H9 (cell line): ENCODE measurements at places on chromosomes 16 and 17. TPM values are rescaled to one million over a fixed set of nuclear protein-coding genes. Genes with fewer than 3 reads are reported as not detected.

FUS gene
- 953 and 1,034 TPM in 2 replicates for total RNA-seq

ARHGDIG gene
- total RNA-seq, result 4.2 and 5.9 TPM in 2 replicates

KRTAP4-5 gene
- not detected in 2 replicates for total RNA-seq

DNA sequence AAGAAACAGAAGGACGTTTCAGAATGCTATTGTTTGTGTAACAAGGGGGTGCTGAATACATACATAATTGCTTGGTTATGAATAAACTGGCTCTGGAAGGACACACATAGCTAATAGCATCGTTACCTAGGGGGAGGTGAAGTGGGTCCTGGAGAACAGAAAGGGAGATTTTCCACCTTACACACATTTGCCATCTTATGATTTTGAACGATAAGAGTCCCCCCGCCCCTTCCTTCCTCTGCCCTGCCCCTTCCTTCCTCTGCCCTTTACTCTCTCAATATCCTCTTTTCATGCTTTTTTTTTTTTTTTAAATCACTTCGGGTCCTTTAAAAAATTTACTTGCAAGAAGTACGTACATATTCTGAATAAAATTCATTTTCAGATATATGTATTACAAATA is 902 bp upstream of the DHRS7B start:
- no peak for DNase-seq

ICAM2 gene
- total RNA-seq, result 0.28 and 0.35 TPM in 2 replicates

DNA sequence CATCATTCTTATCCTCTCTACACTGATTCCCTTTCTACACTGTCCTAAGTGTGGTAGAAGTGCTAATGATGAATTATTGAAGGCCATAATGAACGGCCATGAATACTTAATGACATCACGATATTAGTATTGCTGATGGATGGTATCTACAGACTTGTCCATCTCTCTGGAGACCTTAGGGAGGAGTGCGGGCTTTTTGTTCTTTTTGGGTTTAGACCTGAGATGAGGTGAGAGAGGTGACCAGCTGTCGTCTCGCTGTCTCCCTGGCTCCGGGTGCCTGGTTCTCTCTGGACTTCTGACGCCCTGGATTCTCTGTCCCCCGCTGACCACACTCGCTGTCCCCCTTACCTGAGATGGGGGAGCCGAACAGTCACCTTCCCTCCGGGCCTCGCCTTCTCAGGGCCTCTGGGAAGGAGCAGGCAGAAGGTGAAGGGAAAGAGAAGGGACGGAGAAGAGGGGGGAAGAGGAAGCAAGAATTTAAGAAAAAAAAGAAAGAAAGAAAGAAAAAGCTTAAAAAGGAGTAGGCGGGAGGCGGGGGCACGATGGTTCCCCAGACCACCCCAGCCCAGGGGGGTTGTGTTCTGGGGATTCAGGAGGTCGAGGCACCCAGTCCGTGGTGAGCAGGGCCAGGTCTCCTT is 17.1 kb downstream of the SGCA start:
- no peak for DNase-seq

GRCh38 chr16:57166951-57167350 is 18.9 kb downstream of the PSME3IP1 start:
- DNase-seq, result no peak

- DNase-seq, result no peak
These were observed 57.4 kb downstream of the PLCG2 start for GRCh38 chr16:81836279-81837054.

DNA sequence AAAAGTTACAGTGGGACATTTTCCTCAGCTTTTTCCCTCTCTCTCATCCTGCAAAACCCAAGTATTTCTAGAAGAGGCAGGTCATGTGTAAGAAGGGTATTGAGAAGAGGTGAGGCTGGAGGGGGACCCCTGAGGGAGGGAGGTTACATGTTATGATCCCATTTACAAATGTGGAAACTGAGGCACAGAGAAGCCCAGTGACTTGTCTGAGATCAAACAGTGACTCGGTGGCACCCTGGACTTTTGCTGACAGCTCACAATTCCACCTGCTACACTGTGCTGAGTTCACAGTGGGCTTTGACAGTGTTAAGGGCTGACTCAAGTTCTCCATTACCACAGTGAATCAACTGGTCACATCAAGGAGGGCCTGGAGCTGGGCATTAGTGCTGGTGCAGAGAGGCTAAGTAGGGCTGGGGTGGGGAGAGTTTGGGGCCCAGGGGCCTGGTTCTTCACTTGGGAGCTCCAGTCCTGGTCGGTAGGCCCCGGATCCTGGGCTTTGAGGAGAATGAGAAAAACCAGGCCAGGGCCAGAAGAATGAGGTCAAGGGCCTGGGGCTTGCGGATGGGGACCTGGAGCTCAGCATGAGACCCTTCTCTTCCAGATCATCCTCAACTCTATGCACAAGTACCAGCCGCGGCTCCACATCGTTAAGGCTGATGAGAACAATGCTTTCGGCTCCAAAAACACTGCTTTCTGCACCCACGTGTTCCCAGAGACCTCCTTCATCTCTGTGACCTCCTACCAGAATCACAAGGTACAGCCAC is 26.0 kb downstream of the TBX4 start:
- peak; percentile 22 for DNase-seq

- no peak for DNase-seq
These were observed 159.5 kb downstream of the RBFOX1 start for GRCh38 chr16:7492122-7492521.

RTN4RL1 gene
- 0.18 and 0.22 TPM in 2 replicates for total RNA-seq

GRCh38 chr16:875182-876040 is 74.9 kb upstream of the GNG13 start:
- DNase-seq, result no peak

GRCh38 chr17:13638855-13639458 is 37.2 kb upstream of the HS3ST3A1 start:
- peak; percentile 34 for DNase-seq

- no peak for DNase-seq
These were observed 4.0 kb downstream of the HAGHL start for GRCh38 chr16:730666-731509.

RABEP1 gene
- 44.6 and 46.9 TPM in 2 replicates for total RNA-seq

LLGL2 gene
- total RNA-seq, result 85.9 and 90.4 TPM in 2 replicates
